ENCODE measurements at places on chromosomes 5 and 9.

GRCh38 chr5:107592515-107592914 lies 78.2 kb downstream of the EFNA5 start:
- DNase-seq: no peak

DNA sequence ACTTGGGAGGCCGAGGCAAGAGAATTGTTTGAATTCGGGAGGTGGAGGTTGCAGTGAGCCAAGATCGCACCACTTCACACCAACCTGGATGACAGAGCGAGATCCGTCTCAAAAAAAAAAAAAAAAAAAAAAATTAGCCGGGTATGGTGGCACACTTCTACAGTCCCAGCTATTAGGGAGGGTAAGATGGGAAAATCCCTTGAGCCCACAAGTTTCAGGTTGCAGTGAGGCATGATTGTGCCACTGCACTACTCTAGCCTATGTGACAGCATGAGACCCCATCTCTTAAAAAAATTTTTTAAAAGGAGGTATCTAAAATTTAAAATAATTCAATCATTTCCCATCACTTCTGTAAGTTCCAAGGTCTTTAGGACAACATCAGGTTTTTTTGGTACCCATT lies 26.0 kb downstream of the PSIP1 start:
- no peak for DNase-seq

DNA sequence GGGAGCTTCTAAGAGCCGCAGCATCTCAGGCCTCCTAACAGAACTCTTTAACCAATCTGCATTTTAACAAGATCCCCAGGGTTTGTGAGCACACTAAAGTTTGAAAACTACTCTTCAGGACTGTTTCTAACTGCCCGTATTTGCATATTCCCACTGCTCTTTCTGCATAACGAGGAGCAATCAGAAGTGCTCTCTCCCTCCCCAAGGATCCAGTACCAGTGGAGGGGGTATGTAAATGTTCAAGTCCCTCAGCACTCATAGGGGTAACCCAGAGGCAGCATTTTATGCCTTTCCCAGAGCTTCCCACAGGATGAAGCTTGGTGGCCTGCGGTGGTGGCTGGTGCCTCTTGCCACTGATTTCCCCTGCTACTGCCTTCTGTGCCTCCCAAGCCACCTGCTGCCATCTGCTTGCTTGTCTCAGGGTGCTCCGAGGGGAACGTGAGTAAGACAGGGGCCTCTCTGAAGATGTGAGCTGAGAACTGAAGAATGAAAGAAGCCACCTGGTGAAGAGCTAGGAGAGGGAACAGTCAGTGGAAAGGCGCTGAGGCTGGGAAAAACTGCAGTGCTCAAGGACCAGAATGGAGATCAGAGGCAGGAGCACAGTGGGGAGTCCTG lies 30.0 kb upstream of the PPP1R2B start:
- no peak for DNase-seq

GRCh38 chr5:148403344-148403743 lies 19.6 kb downstream of the FBXO38 start:
- no peak for DNase-seq

GRCh38 chr5:36152324-36153297 lies 700 bp downstream of the SKP2 start:
- peak; percentile 64 for DNase-seq

GRCh38 chr5:78809444-78809843 lies 160.9 kb upstream of the LHFPL2 start:
- DNase-seq: peak; percentile 38

DNA sequence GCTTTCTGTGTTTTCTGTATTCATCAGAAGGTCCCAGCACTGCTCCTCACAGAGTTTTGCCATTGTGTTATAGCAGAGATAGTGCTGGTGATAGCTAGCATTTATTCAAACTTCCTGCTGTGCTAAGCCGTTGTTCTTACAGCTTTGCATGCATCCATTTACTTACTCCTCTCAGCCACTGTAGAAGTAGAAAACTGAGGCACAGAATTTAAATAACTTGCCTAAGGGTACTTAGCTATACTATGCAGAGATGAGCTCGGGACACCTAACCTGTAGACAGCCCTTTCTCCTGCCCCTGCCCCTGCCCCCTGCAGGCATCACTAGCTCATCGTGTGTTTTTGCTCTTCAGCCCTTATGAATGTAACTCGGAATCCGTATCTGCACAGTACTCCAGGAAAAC lies 227.6 kb downstream of the SAXO1 start:
- DNase-seq: no peak

DNA sequence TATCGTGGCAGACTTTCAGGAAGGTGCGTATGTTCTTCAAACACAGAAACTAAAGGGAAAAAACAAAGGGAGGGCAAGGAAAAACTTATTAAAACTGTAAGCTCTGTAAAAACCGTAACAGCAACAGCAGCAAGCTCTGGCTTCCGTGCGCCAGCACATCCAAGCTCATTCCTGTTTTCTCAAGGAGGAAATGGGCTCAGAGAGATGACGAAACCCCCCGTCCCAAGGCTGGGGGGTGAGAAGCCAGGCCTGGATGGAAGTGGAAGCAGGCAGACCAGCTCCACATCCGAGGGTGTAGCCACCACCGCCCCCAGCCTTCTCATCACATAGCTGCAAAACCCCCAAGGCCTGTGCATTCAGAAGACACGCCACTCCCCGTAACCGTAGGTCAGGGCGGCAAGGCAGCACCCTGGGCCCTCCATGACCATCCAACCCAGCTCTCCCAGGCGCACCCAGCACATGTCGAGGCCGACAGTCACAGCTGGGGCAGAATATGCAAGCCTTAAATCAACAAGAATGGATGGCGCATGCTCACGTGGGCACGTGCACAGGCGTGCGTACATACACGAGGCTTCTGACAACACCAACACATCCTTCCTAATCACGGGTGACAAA lies 52.8 kb downstream of the VAV2 start:
- no peak for DNase-seq

DNA sequence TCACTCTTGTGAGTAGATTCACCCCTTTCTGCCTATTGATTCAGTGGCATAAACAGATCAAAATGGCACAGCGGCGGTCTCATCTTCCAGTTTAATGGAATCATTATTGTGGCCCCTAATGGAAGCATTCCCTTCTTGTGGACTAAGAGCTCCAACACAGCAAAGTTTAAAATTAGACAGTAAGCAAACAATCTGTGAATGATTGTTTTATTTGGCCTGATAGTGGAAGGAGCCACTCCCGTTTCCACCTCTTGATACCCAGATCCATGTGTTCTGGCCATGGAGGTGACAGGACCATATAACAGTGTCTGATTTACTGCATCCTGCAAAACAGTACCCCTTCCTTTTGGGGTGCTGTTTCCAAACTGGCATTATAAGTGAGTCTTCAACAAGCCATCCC lies 41.2 kb upstream of the BARX1 start:
- DNase-seq: no peak

DNA sequence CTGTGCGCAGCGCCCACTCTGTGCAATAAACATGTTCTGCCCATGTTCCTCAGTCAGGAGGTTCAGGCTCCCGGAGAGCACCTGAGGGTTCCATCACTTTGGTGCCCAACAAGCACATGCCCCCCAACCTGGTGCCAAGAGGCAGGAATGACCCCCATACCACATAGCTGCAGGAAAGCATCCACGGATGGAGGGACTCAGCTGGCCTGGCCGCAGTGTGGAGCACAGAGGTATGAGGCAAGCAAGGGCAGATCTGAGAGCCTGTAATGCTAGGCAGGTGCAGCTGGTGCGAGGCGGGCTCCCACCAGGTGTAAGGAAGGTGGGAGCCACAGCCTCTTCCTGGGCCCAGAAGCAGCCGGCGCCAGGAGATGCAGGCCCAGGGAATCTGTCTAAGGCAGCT lies 4.3 kb upstream of the MRNIP start:
- no peak for DNase-seq

GRCh38 chr5:128636361-128636760 lies 98.3 kb upstream of the FBN2 start:
- no peak for DNase-seq

DNA sequence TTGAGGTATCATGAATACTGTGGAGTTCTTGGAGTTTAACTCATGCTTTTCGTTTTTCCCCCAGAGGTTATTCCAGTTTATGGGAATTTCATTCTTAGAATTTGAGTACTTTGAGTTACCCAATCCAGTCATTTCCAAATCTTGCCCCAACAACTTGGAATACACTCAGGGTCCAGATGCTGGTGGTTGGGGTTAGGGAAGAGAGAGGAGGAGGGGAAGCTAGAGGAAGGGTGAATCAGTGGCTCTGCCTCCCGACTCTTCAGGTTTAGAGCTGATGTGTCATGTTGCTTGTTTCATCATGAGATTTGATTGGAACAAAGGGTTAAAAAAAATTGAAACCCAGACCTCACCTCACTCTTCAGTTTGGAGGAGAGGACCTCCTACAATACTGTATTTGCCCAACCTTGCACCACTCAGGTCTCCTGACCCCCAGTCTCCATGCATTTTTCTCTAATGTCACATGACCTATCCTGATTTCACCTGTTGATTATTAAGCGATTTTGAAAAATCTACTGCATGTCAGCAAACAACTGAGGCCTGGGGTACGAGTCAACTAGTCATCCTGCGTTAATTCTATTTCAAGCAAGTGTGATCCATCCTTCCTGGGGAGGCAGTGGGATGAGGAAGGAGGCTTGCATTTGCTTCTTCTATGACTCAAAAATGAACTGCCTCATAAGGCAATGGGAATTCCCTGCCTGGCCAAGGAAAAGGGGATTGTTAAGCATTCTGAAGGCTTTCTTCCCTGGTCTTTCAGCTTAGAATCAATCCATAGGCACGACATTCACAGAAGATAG lies 6.2 kb upstream of the SLC1A3 start:
- DNase-seq: no peak

DNA sequence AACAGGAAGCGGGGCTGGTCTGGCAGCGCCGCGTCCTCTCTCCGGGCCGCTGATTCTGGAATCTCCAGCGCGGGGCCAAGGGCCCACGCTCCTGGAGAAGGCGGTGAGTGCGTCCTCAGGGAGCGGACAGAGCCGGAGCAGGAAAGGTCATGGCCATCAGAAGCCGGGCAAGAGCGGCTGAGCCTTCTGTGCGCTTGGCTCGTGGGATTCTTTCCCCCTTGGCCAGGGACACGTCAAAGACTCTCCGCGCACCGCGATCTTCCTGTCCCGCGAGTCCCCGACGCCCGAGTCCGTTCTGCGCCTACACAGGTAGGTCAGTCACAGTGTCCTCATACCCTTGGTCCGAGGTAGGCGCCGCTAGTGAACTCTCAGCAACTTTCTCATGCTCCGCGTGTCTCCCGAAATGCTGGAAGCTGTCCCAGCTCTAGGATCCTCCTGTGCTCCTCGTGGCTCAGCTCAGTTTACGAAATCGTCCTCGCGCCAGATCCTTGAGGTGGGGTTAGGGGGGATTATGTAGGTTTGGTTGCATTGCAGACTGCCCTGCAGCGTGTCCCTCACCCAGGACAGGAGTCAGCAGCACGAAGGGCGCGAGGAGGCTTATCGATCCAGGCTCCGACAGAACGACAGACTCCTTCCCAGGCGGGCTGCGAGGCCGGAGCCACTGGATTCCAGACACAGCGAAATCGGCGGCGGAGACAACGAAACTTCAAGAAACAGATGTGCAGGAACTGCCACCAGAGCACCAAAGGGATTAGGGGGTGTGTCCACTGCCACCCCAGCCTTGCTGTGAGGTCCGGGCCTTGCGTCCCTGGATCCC lies 8.7 kb downstream of the LHX6 start:
- no peak for DNase-seq

GRCh38 chr9:99962680-99963261 lies 56.3 kb downstream of the STX17 start:
- no peak for DNase-seq

GRCh38 chr9:68996462-68996861 lies 17.5 kb downstream of the PRKACG start:
- no peak for DNase-seq

- no peak for DNase-seq
Measured at GRCh38 chr9:128643519-128644300, 12.9 kb downstream of the DYNC2I2 start.

DNA sequence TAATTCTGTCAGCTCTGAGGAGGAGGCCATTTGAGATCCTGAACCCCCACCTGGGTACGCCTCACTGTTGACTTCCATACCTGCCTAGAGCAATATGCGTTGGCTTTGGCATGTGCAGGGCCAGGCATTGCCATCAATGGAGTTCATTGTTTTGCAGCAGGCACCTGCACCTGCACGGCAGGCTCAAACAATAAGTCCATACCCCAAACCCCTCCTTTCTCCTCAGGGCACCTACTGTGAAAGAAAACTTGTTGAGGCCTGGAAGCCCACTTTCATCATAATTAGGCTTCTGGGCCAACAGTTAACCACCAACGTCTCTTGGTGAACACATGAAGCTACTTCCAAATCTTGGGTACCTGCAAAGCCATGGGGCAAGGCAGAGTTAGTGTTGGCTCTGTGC lies 238.7 kb downstream of the NFIB start:
- no peak for DNase-seq

DNA sequence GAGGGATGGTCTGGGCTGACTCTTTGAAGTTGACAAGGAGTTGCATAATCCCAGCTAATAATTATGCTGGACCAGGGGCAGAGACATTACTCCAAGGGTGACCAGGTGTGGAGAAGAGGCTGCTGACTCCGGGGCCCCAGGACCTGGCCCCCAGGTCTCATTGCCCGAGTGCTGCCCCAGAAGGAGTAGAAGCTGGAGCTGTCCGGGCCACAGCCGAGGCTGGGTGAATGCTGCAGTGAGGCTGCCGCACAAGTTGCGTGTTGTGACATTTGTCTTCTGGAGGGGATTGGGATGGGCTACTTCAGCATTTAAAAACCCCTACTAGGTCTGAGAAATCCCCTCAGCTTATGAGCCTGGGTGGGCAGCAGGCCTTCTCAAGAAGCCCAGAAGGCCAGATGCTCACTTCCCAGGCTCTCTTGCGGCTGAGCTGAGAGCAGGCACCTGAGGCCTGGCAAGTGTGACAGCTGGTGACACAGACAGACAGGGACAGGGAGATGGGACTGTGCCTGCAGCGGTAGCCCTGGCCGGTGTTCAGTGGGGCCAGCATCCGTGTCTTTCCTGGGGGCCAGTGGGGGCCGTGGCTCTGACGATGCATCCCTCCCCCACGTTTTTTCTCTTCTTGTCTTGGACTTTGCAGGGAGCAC lies 122.8 kb downstream of the KCNIP1 start:
- DNase-seq: no peak

DNA sequence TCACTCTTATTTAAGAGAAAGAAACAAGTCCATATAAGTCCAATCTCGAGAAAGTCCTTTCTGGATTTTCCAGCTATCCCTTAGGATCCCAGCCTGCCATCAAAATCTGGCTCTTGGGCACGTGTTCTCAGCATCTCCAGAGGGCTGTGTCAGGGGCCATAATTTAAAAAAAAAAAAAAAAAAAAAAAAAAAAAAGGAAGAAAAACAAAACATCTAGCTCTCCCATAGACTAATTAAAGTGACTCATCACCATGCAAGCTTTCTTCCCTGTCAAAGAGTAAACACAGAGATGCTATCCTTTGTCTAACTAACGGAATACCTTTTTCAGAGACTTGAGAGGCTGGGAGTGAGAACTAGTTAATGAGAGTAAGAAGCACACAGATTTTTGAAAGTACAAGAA lies 44.9 kb upstream of the MYO10 start:
- no peak for DNase-seq

All from NCI-H510A treated with DMSO at 0.1 percent for 48 hours (cell line).